ENCODE measurements at places on chromosomes 4 and X.

DNA sequence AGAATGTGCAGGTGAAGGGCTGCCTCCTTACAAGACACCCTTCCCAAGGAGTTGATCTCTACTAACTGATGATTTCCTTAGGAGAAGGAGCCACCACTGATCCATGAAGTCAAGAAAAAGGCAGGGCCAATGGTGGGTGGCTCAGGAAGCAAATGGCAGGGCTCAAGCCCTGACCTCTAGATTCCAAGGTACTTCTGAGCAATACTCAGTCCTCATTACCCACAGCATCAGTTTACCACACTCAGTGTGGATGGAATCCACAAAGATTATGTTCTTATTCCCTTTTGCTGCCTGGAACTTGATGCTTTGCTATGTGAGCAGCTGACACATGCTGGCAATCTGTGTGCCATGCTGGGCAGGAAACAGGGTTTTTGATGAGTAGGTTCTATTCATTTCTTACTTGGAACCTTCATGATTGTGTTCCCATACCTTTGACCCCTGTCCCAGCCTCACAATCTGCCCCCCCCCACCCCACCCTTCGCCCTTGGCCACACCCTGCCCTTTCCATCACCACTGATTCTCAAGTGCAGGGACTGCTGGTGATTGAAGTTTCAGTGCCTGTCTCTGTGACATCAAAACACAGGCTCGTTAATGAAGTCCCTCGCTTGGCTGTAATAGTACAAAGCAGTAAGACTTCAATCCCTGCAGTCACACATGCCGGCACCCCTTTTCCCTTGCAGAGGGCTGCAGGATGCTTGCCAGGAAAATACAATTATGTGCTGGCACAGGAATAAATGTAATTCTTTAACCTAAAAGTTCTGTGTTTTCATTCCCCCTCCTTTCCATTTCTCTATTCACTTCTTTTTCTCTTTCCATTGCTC, 135.6 kb upstream of the GPC4 start:
- DNase-seq: no peak

DNA sequence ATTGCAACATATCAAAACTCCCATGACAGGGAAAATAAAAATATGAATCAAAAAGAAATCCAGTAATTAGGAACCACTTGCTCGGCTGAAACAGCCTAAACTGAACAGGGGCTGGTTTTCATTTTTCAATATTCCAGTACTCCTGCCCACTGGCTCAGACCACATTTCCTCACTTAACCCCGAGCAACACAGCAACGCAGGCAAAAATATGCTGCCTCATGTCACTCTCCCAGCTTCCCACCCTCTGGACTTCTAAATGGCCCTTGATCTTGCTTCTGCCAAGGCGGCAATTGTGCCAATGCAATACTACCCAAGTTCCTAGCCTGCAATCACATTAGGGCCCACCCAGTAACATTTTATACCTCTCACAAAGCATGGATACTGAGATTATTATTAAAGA, 30.6 kb downstream of the USP46 start:
- DNase-seq: no peak

- no peak for DNase-seq
These were observed 7.4 kb downstream of the HERC3 start for GRCh38 chr4:88599714-88600113.

DNA sequence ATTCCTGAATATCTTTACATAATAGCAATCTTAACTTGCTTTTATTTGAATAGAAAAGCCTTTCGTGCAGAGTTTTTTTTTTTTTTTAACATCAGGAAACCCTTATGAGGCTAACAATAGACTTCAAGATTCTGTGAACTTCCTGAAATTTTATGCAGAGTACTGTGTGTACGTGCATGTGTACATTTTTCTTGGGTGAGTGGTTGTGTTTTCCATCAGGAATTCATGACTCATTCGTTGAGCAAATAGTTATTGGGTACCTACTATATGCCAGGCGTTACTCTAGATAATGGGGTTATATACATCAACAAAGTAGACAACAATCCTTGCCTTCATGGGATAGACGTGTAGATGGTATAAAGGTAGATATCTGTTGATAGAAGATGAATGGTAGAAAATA, 59.1 kb downstream of the MRPL1 start:
- DNase-seq: no peak

GRCh38 chr4:137238456-137239162, 293.7 kb downstream of the PCDH18 start:
- no peak for DNase-seq

DNA sequence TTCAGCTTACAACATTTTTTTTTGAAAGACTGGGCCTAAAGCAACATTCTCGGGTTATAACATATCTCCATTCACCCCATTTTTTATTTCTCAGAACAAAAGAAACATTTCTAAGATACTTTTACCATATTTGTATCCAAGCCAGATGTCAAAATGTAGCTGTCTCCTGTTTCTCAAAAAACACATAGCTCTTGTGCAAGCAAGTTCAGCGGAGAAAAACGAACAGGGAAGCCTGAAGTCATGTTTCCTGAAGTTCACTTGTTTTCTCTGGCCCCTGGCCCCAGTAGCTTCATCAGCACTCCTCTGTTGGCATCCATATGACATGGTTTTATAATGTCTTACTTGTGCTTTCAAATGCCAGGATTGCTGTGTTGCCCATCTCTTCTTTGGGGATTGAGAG, 218.2 kb downstream of the BANK1 start:
- no peak for DNase-seq

GRCh38 chrX:67583171-67583570, 39.4 kb downstream of the AR start:
- no peak for DNase-seq

DNA sequence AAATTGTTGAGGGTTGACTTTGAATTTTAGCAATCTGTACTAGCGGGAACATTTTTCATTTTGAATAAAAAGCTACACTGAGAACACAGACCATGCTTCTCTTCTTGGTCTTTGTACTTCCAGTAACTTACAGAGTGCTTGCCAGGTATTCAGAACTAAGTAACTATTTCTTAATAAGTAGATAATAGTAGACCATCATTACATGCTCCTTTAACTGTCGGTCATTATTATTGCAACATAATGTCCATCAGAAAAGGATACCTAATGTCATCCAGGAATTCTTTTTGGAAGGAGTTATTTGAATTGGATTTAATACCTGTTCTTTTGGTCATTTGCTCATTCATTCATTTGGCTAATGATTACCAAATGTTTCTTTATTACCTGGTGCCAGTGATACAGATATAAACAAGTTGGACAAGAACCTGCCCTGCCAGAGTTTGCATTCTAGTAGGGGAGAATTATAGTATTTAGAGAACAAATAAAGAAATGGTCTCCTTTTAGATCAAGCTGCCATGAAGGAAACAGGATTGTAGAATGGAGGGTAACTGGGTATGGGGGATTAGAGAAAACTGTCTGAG, 32.7 kb downstream of the CWH43 start:
- no peak for DNase-seq

DNA sequence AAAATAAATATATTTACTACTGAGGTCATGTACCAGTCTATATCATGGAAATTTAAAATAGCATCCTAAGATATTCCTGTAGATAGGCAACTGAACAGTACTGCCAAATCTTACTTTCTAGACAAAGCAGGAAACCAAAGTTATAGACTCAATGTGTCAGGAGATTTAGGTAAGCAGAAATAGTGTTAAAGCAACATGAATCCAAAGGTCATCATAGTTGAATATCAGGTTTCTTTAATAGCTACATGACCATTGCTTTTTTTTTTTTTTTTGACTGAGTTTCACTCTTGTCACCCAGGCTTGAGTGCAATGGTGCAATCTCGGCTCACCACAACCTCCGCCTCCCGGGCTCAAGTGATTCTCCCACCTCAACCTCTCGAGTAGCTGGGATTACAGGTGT, 20.2 kb upstream of the ACSL4 start:
- no peak for DNase-seq

GRCh38 chr4:157115613-157116335, 39.8 kb downstream of the GLRB start:
- no peak for DNase-seq

GRCh38 chr4:20621476-20621875, 78.8 kb upstream of the PACRGL start:
- DNase-seq: no peak

- DNase-seq: no peak
These were observed 82.6 kb downstream of the ABLIM2 start for GRCh38 chr4:8076023-8076422.

- no peak for DNase-seq
These were observed 5.3 kb upstream of the OTC start for GRCh38 chrX:38347136-38347535.

DNA sequence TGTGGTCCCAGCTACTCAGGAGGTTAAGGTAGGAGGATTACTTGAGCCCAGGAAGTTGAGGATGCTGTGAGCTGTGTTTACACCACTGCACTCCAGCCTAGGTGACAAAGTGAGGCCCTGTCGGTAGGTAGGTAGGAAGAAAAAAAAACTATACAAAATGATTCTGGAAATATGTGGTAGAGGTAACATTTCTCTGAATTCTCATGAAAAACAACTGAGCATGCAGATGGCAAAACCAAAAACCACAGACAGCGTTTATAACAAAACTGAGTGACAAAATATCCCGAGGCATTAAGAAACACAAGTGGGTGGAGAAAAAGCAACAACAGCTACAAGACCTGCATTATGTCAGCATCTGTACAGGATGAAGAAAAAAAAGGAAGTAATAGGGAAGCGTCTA, 211.7 kb downstream of the DLG3 start:
- no peak for DNase-seq

DNA sequence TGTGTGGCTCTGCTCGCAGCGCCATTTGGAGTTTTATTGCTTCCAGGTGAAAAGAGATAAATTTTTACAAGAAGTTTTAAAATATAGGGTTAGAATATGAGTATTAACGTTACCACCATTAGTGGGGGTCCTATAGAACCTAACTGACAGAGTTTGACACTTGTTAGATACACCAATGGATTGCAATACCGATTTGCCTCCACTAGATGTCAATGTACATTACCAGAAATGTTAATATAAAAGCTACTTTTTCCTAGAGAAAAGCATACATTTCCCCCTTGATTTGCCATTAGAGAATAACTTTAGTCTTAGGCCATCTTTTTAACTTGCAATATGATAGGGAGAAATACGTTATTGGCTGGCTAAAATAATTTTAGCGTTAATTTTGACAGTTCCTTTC, 108.4 kb downstream of the LINC00632 start:
- DNase-seq: no peak

DNA sequence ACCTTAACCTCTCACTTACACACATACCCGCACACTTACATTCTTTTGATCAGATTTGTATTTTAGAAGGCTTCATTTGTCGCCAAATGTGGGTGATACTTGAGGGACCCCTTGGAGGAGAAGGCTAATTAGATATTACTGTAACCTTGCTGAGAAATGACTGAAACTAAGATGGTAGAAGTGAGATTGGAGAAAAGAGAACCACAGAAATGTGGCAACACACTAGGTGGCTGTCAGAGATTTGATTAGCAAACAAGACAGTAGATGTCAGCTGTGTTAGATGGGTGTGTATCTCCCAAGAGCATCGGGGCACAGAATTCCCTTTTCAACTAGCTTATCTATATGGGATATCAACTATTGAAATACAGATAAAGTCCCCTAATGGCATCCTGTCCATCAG, 149.3 kb upstream of the FABP2 start:
- DNase-seq: no peak

GRCh38 chrX:31629195-31629594, 557.4 kb upstream of the FTHL17 start:
- no peak for DNase-seq

DNA sequence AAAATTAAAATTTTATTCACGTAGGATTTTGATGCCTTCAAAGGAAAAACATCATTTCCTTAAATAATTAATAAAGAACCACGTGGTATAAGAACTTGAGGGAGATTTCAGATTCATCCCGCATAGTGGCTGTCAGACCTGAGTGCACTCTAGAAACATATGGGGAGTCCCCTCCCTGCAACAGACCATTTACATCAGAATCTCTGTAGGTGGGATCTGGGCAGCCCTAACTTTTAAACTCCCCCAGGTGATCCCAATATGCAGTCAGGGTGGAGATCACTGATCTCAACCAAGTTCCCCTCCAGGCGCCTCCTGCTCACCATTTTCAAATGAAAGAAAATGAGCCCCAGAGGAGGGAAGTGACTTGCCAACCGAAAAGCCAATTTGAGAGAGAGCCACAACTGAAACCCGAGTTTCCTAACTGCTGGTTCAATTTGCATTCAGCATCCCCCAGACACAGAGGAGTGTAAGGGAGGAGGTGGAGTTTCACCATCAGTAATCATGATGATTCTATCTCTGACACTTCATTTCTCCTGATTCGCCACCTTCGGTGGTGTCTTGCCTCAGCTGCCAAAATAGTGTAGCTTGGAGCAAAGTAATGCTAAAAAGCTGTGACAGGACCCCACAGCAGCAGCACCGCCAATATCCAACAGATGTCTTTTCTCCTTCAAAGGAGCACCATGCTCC, 11.4 kb downstream of the RNF150 start:
- DNase-seq: no peak

DNA sequence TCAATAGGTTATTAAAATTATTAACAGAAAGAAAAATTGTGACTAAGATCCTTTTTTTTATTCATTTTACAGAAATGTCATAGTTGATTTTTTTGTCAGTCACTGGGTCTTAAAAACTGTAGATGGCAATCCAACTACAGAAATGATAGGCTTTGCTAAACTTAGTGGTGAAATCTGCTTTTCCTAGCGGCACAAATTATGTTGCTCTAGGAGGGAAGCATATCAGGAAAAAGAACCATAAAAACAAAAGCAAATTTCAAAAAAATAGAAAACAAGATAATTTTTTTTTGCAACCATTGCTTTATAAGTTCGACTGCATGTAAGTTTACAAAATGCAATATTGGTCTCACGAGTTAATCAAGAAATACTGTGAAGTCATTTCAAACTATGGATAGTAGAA, 443.5 kb upstream of the IGFBP7 start:
- no peak for DNase-seq

- DNase-seq: no peak
These were observed 28.1 kb upstream of the LGI2 start for GRCh38 chr4:25058796-25059195.

DNA sequence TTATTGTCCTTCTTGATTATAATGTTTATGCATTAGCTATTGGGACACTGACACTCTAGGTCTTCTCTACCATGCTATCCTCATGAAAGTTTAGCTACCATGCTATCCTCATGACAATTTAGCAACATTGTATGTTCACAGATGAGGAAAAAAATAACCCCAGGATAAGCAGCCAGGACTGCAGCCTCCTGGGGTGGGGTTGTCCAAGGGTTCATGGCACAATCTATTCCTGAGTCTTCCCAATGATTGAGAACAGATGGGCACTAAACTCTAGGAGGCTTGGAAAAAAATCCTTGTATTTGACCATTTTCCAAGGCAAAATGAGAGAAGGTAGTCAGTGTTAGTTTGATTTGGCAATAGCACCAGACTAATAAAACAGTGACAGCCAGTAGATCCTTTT, 619.8 kb upstream of the LCORL start:
- DNase-seq: no peak

GRCh38 chr4:89879215-89879614, 15.4 kb upstream of the MMRN1 start:
- DNase-seq: no peak
